GM23338 (cell line): ENCODE measurements at places on chromosomes 12 and 14. TPM values are rescaled to one million over a fixed set of nuclear protein-coding genes. Genes with fewer than 3 reads are reported as not detected.
A peak's percentile ranks its signal among the peaks of the same experiment; 100 is the strongest.

The SIX6 gene
- 0.11 TPM in 1 of 2 replicates, not detected in the other for polyA plus RNA-seq

DNA sequence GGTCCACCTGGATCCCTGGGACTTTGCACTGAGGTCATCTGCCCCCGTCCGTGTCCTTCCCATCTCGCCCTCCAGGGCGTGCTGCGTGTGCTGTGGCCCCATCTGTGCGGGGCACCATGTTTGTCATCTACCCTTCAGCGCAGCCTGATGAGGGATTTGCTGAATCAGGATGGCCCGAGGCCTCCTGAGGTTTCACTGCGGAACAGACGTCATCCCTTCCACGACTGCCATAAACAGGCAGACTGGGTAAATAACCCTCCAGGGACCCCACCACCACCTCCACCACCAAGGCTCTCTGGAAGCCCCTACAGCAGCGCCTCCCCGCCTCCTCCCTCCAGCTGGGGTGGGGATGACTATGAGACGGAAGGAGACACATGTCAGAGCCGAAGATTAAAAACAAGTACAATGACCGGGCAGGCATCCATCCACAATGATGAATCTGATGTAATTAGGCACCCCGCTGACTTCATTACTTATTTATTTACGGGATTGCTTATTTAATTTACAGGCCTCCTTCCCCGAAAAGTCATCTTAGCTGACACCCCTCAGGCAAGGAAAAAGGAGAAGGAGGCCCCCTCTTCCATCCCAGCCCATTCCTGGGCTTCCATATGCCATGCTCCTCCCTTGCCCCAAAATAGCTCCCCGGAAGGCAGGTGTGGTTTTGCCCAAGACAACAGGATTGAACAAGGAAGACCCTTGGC, 39.4 kb downstream of the NCOR2 start:
- no peaks in the 10 kb centered on the region for H3K36me3 ChIP-seq
- peaks cover 11% of the 10 kb centered on the region; the same call in 1 of the 2 replicates for H3K4me1 ChIP-seq
- no peak overlapping the region for H3K4me3 ChIP-seq
- DNase-seq = peak; percentile 56
- H3K27me3 ChIP-seq = no peaks in the 10 kb centered on the region
- no peak overlapping the region; the same call in 1 of the 2 replicates for H3K27ac ChIP-seq

DNA sequence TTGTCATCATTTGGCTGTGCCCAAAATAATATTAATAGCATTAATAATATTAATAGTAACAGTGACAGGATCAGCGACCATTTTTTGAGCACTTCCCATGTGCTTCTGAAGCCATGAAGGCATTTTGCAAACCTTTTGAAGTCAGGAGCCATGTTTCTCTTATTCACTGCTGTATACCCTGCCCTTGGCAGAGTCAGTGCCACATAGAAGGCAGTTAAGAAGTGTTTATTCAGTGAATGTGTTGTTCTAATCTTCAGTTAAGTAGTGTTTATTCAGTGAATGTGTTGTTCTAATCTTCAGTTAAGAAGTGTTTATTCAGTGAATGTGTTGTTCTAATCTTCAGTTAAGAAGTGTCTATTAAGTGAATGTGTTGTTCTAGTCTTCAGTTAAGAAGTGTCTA, 319.7 kb upstream of the NAV3 start:
- H3K4me3 ChIP-seq = no peak overlapping the region
- no peaks in the 10 kb centered on the region for H3K36me3 ChIP-seq
- no peak overlapping the region for H3K27ac ChIP-seq
- no peak for DNase-seq
- no peaks in the 10 kb centered on the region for H3K27me3 ChIP-seq

DNA sequence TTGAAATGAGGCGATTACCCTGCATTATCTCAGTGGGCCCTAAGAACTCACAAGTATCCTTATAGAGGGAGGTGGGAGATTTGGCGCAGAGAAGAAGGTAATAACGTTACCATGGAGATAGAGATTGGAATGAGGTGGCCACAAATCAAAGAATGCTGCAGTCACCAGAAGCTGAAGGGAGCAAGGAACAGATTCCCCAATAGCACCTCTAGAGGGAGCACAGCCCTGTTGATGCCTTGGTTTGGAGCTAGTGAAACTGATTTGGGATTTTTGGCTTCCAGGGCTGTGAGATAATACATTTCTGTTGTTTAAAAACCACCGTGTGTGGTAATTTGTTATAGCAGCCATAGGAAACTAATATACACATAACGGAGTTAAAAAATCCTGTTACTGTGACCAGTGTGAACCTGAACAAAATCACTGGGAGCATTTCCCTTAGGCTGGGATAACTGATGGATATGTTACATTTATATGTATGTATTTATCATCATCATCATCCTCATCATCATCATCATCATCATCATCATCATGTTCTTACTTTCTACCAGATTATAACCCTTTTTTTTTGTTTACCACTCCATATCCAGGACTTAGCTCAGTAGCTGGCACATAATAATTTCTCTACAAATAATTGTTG, 100.3 kb downstream of the LIN7A start:
- H3K27ac ChIP-seq = no peak overlapping the region
- H3K4me1 ChIP-seq = no peaks in the 10 kb centered on the region; the same call in 1 of the 2 replicates
- no peaks in the 10 kb centered on the region for H3K27me3 ChIP-seq
- no peaks in the 10 kb centered on the region for H3K36me3 ChIP-seq
- DNase-seq = peak; percentile 91
- H3K4me3 ChIP-seq = no peak overlapping the region

GRCh38 chr14:58746701-58747100, 108.9 kb downstream of the DACT1 start:
- no peaks in the 10 kb centered on the region for H3K36me3 ChIP-seq
- DNase-seq = no peak
- H3K27me3 ChIP-seq = no peaks in the 10 kb centered on the region
- H3K4me3 ChIP-seq = no peak overlapping the region

The DAZAP2 gene
- 30.2 and 35.8 TPM in 2 replicates for polyA plus RNA-seq

The AVPR1A gene
- 0.03 TPM in 1 of 2 replicates, not detected in the other for polyA plus RNA-seq

The RNF31 gene
- 84.1 and 87.4 TPM in 2 replicates for polyA plus RNA-seq

GRCh38 chr12:45434094-45434493, 218.2 kb downstream of the ANO6 start:
- no peaks in the 10 kb centered on the region for H3K36me3 ChIP-seq
- peaks cover 19% of the 10 kb centered on the region; the same call in 1 of the 2 replicates for H3K27me3 ChIP-seq
- H3K4me1 ChIP-seq = peaks cover 25% of the 10 kb centered on the region
- DNase-seq = no peak
